Activated CD4-positive, alpha-beta T cell treated with anti-CD3 and anti-CD28 coated beads, Interleukin-2, amount 50 U/mL, for 24 hours (primary cell): ENCODE measurements at places on chromosomes 5 and 9.

DNA sequence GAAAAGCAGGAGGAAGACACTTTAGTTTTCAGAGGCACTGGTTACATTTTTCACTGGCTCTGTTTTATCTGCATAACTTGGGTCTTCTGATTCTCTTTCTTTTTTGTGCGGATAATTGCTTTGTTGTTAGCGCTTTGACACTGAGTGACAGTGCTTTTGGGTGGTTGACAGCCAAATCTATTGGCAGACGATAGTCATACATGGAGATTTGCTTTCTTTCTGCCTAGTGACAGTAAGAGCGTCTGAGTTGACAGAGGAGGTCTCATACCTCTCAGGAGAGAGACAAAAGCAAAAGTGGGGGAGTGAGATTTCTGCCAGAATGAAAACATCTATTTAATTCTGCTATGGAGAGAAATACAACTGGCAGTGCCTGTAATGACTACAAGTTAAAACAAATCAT lies 2278.0 kb upstream of the WWC1 start:
- DNase-seq, result no peak

DNA sequence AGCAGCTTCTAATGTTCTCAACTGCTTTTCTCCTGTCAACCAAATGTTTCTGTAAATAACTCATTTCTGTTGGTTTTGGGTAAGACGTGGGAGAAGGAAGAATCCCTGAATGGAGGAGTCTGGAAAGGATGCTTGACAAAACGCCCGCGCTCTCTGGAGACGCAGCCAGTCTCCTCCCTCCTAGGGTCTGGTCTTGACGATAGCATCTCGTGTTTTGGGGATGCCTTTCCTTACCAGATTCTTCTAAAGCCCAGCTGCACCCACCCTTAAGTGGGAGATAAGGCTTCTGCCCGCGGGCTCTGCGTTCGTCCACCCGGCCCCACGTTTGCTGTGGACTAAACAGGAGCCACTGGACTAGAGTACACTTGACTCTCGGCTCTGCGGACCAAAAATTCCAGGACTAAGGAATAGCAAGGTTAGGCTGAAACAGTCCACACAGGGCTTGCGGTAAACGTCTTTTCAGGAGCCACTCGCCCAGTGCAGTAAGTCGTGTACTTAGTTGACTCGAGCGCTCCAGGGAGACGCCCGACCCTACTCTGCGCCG lies 491 bp upstream of the CTSL start:
- DNase-seq, result no peak

GRCh38 chr5:67140413-67140812 lies 56.2 kb downstream of the CD180 start:
- no peak for DNase-seq

GRCh38 chr5:170537451-170538095 lies 33.8 kb downstream of the KCNIP1 start:
- no peak for DNase-seq

- no peak for DNase-seq
These were observed 217.5 kb upstream of the NMUR2 start for GRCh38 chr5:152622628-152623027.

DNA sequence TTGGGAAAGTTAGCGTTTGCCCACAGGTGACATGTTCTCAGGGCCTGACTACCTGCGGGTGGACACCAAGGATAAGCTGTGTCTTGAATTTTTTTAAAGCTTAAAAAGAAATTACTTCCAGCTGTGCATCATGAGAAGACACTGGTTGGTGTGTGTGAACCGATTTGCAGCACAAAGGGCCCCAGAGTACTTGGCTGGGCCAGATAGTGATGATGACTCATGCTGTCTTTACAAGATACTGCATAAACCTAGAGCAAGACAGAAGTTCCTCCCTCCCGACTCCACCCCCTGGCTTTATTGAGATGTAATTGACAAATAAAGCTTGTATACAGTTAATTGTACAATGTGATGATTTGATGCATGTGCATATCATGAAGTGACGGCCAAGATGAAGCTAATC lies 212.8 kb downstream of the NXNL2 start:
- DNase-seq, result no peak

- no peak for DNase-seq
These were observed 298.5 kb upstream of the KIF2A start for GRCh38 chr5:62007457-62007856.

DNA sequence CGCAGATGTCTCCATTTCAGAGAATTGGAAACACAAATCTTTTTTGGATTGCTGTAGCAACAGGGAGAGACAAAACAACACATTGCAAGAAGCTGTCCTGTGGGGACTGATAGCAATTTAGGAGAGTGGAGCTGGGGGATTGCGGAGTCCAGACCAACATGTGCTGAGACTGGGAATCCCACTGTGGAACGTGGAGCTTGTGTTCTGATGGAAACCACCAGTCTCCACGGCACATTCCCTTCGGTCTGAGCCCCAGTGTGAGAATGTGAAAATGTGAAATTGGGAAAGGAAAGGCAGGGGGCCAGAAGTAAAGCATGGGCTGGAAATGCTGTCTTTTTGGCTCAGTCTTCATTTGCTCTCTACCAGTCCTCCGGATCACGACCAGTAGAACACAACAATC lies 348.8 kb upstream of the TNC start:
- no peak for DNase-seq

DNA sequence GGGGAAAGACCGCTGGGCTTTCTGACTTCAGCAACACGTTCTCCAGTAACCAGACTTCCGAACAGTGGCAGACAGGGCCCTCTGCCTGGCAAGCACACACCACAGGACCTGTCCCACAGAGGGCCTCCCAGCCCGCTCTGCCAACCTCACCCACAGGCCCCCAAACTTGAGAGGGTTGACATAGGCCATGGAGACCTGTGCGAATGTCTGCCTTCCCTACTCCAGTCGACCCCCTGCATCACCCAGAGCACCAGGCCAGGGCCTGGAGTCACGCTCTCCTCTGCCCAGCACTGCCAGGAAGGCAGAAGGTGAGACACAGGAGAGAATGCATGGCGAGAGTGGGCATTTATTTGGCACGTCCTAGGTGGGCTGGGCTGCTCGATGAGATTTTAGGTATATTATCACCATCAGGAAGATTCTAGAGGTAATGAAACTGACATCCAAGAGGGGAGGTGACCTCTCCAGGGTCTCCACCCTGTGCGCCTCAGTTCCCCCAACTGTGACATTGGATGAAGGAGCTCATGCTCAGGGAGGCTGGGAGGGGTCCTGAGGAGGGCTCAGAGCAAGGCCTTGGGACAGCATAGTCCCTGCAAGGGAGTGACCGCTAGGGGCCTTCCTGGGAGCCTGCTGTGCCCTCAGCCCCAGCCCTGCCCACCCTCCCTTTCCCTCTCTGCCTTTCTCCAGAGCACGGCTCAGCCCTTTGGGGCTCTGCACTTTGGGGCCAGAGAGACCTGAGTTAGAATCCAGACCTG lies 54.9 kb downstream of the DUSP1 start:
- no peak for DNase-seq

DNA sequence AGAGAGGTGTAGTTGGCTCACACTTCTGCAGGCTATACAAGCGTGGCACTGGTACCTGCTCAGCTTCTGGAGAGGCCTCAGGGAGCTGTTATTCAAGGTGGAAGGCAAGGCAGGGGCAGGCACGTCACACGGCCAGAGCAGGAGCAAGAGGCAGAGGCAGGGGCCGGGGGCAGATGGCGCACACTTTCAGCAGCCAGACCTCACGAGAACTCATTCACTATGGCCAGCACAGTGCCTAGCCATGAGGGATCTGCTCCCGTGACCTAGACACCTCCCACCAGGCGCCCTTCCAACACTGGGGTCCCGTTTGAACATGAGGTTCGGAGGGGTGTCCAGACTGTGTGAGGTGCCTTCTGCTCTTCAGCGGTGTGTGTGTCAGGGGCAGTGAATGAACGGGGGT lies 71.0 kb upstream of the FCN1 start:
- DNase-seq, result no peak

GRCh38 chr5:107704681-107705401 lies 34.1 kb upstream of the EFNA5 start:
- DNase-seq, result no peak

GRCh38 chr5:180090098-180090768 lies 18.7 kb upstream of the RNF130 start:
- peak; percentile 64 for DNase-seq

DNA sequence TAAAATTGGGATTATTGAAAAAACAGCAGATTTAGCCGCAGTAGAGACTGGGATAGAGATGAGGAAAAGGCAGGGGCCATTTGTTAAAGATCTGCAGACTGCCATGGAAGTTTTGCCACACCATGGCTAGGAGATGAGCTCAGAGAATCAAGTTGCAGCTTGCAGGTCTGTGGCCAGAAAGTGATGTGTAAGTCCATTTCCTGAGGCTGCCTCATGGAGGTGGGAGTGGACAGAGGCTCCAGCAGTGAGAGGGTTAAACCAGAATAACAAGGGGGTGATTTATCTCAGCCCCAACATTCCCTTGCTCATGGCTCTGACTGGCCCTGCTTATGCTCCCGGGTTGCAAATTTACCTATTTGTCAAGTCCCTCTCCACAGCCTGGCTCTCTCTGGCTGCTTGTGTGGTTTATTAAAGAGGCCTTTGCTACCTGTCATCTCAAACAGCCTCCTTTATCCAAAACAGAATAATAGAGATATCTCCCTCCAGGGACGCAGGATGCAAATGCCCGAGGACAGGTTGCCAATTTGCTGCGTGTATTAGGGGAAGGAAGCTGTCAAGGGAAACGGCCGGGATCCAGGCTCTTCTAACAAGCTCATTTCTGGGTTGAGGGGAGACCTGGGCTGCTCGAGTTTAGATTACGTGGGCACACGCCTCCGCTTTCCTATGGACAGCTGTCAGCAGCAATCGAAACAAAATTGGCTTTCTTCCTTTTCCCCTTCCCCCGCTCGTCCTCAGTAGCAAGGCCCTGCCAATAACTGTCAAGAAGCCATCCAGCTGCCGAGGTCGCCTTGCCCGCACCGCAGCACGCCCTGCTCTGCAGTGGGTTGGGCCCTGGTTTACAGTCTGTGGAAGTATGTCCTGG lies 72.8 kb upstream of the PITX1 start:
- DNase-seq, result no peak

GRCh38 chr5:131987251-131987650 lies 24.2 kb downstream of the ACSL6 start:
- DNase-seq, result no peak

- DNase-seq, result no peak
These were observed 24.8 kb upstream of the UBAP1 start for GRCh38 chr9:34154057-34154456.

DNA sequence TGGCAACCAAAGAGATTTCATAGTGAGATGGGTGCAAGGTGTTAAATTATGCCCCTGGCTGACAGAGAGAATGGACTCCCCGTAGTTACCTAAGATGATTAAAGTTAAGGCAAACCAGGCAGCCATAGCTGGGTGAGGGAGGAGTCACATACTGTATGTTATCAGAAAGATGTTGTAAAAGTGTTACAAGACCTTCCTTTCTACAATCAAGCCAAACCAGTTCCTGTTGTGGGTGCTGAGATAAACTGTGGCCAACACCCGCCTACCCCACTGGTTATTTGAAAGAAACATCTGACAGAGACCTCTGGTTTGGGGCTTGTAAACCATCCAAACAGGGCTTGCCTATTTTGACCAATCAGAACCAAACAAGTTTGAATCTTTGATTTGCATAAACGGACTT lies 684.7 kb upstream of the NUDT12 start:
- no peak for DNase-seq

- DNase-seq, result no peak
These were observed 1.6 kb downstream of the C9orf152 start for GRCh38 chr9:110206389-110206788.
